ENCODE measurements at places on chromosomes 4 and X. TPM values are rescaled to one million over a fixed set of nuclear protein-coding genes. Genes with fewer than 3 reads are reported as not detected.

The HSD17B11 gene
- polyA plus RNA-seq, result 9.9 TPM

The GC gene
- not detected for polyA plus RNA-seq

The SMARCA1 gene
- 4.8 TPM for polyA plus RNA-seq

The TMEM175 gene
- 32.2 TPM for polyA plus RNA-seq

The FAM241A gene
- 2.0 TPM for polyA plus RNA-seq

The CTAG1B gene
- polyA plus RNA-seq, result 0.04 TPM

The ATP2B3 gene
- not detected for polyA plus RNA-seq

The CENPU gene
- polyA plus RNA-seq, result 23.5 TPM

The ADH1A gene
- polyA plus RNA-seq, result not detected

The PARM1 gene
- 1.8 TPM for polyA plus RNA-seq

The RHOXF2 gene
- polyA plus RNA-seq, result not detected

The RAI2 gene
- 3.9 TPM for polyA plus RNA-seq

The BMX gene
- polyA plus RNA-seq, result 0.22 TPM

The SLITRK4 gene
- polyA plus RNA-seq, result 0.02 TPM

The BEX5 gene
- 1.0 TPM for polyA plus RNA-seq

The GPR50 gene
- polyA plus RNA-seq, result 0.04 TPM

The SH3D19 gene
- polyA plus RNA-seq, result 19.1 TPM

The MAPK10 gene
- 1.4 TPM for polyA plus RNA-seq

The IL1RAPL2 gene
- not detected for polyA plus RNA-seq

The SLIT2 gene
- polyA plus RNA-seq, result 1.2 TPM

The ZFP42 gene
- 0.01 TPM for polyA plus RNA-seq

The CAMK2D gene
- polyA plus RNA-seq, result 13.4 TPM

The SYN1 gene
- polyA plus RNA-seq, result 0.08 TPM

The CT55 gene
- polyA plus RNA-seq, result not detected

The SYTL4 gene
- 6.2 TPM for polyA plus RNA-seq

The CXCL1 gene
- polyA plus RNA-seq, result 4.7 TPM

The GPRIN3 gene
- polyA plus RNA-seq, result 0.24 TPM

The IL2RG gene
- 9.2 TPM for polyA plus RNA-seq

The NPY1R gene
- 0.42 TPM for polyA plus RNA-seq
